Inflammatory macrophage (primary cell): ENCODE measurements at places on chromosomes 12 and 14.

DNA sequence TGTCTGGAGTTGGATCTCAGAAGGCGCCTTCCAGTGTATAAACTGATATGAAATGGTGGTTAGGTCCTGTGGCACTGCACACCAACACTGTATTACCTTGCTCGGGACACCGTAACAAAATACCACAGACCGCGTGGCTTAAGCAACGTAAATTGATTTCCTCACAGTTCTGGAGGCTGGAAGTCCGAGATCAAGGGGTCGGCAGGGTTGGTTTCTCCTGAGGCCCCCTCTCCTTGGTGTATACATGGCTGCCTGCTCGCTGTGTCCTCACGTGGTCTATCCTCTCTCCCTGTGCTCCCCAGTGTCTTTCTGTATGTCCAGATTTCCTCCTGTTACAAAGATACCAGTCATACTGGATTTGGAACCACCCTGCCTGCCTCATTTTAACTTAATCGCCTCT is 128.4 kb downstream of the FBXL14 start:
- DNase-seq: no peak

DNA sequence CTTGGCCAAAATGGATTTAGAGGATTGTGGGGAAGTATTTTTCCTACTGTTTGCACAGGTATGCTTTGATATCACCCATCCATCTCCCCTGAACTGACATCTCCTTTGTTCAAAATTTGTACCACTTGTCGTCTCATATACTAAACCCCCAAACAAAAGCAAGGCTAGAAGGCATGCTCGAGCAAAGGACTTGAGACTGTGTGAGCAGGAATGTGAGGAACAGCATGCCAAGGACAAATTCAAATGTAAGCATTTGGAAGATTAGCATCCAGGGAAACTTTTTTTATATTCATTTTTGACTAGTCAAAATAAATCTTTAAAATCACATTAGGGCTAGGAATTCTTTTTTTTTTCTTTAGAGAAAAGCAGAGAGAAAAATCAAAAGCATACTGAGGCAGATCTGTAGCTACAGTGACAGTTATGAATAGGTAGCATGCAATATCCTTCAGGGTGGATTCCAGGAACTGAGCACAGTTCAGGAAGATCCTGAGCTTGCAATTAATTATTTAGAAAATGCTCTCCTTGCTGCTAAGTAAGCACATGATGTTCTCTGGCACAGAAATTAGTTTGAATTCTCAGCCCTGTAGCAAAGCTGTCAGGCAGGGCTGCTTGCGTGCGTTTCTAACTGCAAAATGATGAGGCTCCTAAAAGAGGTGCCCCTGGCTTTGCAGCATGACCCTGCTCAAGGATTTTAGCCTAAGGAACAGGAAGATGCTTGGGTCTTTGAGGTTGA is 327.7 kb downstream of the LRIG3 start:
- DNase-seq: no peak

DNA sequence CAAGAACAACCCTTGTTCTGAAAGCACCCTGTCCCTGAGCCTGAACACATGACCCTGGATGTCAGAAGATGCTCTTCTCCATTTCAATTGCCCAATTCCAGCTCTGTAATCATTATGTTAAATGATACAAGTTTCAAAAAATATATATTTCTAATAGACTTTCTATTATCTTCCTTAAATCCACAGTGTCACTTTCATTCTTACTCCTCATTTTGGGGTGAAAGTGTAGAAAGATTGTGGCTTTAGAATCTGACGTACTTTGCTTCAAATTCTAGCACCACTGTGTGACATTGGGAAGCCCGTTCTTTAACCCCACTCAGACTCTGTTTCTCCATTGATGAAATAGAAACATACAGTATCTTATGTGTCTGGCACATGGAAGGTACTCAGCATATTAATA is 83.2 kb downstream of the ETV6 start:
- peak; percentile 73 for DNase-seq

- DNase-seq: no peak
Measured at GRCh38 chr12:72523754-72524153, 251.6 kb downstream of the TRHDE start.

DNA sequence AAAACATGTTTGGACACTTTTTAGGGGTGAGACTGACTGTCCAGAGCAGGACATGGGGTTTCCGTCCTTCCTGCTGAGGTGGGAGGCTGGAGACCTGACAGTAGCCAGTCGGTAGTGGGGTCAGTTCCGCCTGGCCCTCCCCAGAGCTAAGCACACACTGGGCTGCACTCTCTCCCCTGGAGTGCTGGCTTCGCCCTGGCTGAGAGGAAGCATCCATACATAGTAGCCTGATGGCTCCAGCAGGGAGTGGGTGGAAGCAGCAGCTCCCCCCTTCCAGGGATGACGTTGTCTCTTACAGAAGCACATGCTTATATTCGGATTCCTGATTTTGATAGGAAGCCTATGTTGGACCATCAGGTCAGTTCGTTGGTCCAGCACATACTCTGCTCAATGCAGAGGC is 40.4 kb downstream of the SFSWAP start:
- no peak for DNase-seq

DNA sequence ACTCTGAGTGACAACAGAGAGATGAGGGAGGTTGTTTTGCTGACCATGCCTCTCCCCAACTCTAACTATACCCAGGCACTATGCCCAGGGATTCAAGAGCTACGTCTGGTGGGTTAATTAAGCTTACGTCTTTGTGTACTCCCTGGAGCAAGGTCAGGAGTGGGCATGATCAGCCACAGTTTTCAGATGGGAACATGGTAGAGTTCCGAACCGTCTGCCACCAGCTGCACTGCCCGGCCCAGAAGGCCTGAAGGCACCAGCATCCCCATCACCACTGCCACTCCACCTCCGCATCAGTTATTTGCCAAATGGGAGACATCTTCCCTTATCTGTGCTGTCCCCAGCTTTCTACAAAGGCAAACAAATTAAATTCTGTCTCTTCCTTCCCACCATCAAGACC is 11.1 kb upstream of the GPX2 start:
- DNase-seq: no peak

GRCh38 chr12:10126413-10126812 is 3.6 kb downstream of the CLEC7A start:
- DNase-seq: peak; percentile 60

- no peak for DNase-seq
Measured at GRCh38 chr12:92520511-92520910, 182.3 kb upstream of the PLEKHG7 start.

- no peak for DNase-seq
Measured at GRCh38 chr12:51198568-51199365, 19.1 kb downstream of the POU6F1 start.

- DNase-seq: peak; percentile 3
Measured at GRCh38 chr14:70416338-70416724, 559 bp downstream of the SYNJ2BP start.

- DNase-seq: no peak
Measured at GRCh38 chr12:3523728-3524127, 32.7 kb downstream of the PRMT8 start.

DNA sequence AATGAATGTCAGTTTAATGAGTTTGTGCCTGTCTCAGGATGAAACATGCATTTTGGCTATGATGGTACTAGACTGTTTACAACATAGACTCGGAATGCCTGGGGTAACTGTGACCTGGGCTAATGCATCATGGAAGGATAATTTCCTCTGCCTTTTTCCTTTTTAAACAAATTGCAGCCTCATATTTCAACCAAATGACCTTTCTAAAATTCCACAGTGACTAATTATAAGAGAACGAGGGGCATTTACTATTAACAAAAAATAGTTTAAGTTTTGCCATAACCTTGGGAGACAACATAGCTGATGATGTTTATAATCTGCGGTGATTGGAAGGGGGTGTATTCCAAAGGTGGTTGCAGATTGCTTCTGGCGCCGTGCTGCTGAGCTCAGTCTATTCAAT is 1140.5 kb downstream of the GALC start:
- DNase-seq: no peak

DNA sequence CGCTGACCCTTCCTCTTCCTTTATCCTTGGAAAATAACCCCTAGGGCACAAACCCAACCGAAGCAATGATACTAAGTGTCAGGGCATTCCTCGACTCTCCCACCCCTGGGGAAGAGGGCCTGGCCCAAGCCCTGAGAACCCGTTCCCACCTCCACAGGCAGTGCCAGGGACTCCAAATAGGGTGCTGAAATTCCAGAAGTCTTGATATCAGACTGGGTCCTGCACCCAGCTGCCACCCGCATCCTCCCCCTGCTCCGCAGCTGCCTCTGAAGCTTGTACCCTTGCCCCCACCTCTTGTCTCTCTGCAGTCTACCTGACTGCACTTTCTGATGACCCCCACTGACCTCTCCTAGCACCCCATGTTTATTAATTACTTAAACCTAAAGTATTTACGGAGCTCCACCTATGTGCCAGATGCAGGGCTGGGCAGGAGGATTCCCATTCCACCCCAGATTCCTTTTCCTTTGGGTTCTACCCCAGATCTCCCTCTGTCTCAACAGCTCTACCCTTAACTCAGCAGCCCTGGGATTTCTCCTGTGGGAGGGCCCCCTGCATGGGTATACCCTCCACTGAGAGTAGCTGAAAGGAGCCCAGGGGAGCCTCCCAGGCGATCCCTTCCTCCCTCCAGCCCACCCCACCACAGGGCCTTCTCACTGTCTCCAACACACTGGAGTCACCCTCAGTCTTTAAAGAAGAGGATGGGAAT is 4.1 kb upstream of the KRT18 start:
- no peak for DNase-seq

GRCh38 chr12:121893961-121894460 is 5.4 kb downstream of the PSMD9 start:
- peak; percentile 4 for DNase-seq

DNA sequence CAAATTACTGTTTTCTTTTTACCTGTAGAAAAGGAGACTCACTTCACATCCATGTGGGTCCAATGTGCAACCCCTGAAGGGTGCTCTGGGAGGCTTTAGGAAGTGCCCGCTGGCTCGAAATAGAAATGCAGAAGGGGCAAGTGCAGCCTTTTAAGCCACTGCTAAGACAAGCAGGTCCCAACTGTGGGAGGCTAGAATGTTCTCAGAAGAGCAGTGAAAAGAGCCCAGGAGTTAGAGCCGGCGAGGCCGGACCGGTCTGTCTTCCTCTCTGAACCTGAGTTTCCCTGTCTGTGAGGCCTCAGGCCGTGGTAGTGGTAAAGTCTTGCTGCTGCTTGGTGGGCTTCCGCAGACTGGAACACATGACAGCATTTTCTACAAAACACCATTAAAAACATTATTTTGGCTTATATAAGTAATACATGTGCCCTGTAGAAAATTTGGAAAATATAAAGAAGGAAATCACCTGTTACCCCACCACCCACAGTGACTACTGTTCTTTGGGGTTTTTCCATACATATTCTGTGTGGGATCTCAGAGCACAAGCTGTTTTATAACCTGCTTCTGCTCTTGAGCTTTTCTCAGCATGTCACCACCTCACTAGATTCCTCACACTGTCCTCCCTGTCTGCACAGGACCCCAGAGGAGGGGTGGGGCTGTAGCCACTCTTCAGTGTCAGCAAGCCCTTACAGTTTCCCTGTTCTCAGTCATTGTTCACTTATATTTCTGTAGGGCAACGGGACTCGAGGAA is 6.0 kb downstream of the CKB start:
- no peak for DNase-seq

DNA sequence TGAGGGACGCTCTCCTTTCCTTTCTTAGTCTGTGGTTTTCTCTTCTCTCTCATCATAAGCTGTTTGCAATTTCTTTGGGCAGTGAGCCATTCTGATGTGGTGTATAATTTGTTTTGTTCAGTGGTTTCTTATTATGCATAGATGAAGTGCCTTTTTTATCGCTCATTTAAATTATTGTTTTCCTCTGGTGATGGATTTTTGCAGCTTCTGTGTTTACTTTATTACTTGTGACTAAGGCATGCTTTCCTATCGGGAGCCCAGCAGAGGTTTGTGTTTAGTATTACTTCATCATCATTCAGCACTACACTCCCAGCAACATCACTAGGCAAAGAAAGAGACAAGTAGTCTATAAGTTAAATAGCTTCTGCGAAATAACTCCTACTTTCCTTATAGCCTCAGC is 586.6 kb upstream of the NOVA1 start:
- no peak for DNase-seq

- DNase-seq: no peak
Measured at GRCh38 chr12:47249719-47250357, 170.1 kb upstream of the AMIGO2 start.

DNA sequence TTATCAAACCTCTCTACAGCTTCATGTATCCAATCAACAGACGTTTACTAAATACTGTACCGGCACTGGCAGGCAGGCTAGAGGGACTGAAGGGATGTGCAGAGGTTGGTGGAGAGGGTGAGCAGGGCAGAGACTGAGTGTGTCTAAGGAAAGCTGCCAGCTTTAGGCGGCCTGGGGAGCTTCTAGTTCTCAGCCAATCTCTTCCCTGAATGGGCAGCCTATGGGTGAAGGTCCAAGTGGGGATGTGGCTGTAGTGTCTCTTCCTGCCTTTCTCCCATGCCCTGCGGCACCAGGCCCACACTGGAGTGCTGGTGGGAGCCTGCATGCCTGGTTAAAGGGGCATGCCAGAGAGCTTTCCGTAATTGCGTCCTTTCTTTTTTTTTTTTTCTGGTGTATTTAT is 239.8 kb downstream of the CACNA1C start:
- no peak for DNase-seq

- DNase-seq: no peak
Measured at GRCh38 chr14:103288076-103288766, 45.8 kb upstream of the EIF5 start.

DNA sequence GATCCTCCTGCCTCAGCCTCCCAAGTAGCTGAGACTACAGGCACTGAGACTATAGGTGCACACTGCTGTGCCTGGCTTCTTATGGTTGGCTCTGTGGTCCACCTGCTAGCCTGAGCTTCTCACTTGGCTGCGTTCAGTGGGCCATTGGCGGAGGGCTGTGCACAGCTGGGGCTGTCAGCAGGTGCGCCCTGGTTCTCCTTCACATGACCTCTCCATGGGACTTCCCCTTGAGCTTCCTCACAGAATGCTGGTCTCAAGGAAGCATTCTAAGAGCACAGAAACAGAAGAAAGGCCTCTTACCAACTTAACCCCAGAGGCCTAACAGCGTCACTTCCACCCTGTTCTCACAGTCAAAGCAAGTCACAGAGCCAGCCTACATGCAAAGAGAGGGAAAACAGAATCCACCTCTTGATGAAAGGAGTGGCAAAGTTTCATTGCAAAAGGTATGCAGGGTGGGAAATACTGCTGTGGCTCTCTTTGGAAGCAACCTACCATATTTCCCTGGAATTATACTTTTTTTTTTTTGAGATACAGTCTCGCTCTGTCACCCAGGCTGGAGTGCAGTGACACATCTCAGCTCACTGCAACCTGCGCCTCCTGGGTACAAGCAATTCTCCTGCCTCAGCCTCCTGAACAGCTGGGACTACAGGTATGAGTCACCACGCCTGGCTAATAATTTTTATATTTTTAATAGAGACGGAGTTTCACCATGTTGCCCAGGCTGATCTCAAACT is 9.3 kb downstream of the RILPL2 start:
- DNase-seq: no peak
